Stimulated activated CD4-positive, alpha-beta T cell treated with anti-CD3 and anti-CD28 coated beads, Interleukin-12 subunit alpha, Interleukin-12 subunit beta, amount 100 ng/mL, for 24 hours (primary cell): ENCODE measurements at places on chromosomes 5 and 9.

GRCh38 chr5:124741711-124742496 is 4.5 kb downstream of the ZNF608 start:
- DNase-seq, result no peak

- DNase-seq, result no peak
Observed at GRCh38 chr5:64947031-64947430, 178.3 kb downstream of the CWC27 start.

- DNase-seq, result no peak
Observed at GRCh38 chr5:15936505-15937245, 242.9 kb downstream of the MARCHF11 start.

- DNase-seq, result no peak
Observed at GRCh38 chr5:167835146-167835545, 456.3 kb upstream of the WWC1 start.

GRCh38 chr9:92807031-92807756 is 42.6 kb upstream of the BICD2 start:
- no peak for DNase-seq

DNA sequence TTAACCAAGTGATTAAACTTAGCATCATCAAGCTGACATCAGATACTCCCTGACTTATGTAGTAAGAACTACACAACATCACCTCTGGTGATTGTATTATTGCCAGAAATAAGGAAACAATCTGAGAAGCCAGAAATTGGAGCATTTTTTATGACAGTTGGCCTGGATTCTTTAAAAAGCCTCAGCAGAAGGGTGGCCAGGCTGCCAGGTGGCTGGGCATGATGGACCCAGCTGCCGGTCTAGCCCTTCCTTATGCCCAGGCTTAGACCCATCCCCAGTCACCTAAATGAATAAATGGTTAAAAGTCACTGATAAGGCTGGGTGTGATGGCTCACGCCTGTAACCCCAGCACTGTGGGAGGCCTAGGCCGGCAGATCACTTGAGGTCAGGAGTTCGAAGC is 12.8 kb downstream of the OR1K1 start:
- DNase-seq, result no peak

- DNase-seq, result no peak
Observed at GRCh38 chr5:141668601-141669265, 13.3 kb downstream of the ARAP3 start.

DNA sequence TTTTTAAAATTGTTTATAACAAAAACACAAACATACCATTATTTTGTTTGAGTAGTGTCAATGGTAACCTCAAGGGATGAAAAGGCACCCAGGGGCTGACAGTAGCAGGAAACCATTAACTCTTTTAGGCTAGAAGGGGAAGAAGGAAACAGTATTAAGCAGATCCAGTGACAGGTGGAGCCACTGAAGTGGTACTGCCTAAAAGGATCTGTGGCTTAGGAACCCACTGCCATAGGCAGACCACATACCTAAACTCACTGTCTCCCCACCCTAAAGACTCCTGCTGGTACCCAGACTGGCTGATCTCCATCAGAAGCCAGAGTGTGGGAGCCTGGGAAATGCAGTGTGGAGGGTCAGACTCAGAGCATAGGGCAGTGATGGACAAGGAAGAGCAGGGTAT is 13.5 kb downstream of the RLN1 start:
- no peak for DNase-seq

DNA sequence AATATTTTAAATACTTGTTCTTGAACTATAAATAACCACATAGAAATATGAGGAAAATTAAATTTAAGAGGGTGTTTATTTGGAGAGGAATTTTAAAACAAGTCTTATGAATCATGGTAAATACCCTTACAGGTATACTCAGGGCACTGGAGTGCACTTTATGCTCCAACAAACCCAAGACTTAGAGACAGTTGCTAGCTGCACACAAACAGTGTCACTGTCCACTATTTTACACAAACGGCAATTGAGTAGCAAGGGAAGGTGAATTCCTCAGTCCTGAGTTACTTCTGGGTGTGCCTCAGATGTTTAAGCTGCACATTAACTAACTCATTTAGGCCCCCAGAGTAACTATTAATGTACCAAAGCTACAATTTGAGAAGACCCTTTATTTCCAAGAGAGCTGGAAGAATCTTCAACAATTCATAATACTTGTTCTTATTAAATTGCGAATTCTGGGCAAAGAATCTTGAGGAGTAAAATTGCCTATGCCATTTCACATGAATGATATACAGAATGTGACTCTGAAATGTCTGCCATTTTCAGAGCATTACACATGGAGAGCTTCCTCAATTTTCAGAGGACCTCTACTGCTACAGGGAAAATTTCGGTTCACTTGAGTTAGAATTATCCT is 371.2 kb downstream of the PDE4D start:
- no peak for DNase-seq

DNA sequence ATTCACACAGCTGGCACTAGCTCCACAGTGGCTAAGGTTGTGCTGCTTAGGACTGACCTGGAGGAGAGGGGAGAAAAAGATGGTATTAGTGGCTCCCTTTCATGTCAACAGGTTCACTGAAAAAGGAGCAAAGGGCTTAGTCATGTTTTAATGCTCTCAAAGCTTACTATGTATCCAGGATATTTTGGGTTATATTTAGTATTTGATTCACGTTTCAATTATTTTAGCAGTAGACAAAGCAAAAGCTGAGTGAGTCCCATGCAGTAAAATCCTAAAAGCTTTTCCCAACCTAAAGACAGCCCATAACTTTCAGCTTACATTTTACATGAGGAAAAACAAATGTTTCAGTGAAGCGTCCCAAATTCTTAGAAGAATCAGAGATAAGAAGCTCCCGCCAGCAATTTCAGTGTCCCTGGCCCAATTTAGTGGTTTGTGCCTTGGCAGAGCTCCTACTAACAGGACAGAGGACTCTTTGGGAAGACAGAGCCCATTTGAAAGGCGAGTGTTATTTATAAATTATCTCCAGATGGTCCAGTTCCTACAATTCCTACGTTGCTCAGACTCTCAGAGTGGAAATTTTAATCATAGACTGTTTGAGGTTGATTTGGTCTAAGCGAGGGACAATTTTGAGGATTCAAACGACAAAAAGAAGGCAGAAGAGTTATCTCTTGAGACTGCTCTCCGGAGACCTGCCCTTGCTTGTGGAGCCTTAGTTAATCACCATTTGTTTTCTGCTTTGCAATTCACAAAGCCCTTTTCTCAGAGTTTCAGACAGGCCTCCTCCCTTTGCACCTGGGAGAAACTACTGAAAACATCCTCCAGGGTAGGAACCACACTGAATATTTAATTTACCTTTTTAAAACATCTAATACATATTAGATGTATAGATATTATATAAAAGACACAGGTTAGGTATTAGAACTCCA is 225.0 kb upstream of the ANKRD55 start:
- DNase-seq, result no peak

GRCh38 chr9:37913480-37914153 is 9.7 kb upstream of the SLC25A51 start:
- DNase-seq, result peak; percentile 59

DNA sequence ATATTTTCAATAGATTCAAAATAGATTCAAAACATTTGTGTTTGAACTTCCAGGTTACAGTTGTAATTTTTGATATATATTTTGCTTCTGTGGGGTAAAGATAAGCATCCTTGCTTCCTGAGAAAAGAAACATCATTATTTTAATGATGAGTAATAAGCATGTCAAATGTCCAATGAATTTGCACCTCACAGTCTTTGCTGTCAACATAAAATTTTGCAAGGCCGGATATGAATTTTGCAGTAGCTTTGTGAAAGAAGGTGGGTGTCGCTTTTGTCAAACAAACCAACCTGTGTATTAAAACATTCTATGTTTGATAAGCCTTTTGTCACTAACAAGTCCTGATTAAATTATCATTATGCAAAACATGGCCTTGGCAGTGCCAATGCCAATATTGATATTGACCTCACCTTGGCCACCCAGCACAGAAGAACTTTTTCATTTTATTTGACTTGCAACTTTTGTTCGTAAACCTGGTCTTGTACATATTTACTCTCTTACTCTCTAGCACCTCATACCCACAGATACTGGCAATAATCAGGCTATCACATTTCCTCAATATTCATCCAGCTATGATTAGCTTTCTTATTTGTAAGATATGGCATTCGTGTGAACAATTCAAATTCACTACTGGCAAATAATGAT is 645.0 kb upstream of the KLF4 start:
- DNase-seq, result no peak

DNA sequence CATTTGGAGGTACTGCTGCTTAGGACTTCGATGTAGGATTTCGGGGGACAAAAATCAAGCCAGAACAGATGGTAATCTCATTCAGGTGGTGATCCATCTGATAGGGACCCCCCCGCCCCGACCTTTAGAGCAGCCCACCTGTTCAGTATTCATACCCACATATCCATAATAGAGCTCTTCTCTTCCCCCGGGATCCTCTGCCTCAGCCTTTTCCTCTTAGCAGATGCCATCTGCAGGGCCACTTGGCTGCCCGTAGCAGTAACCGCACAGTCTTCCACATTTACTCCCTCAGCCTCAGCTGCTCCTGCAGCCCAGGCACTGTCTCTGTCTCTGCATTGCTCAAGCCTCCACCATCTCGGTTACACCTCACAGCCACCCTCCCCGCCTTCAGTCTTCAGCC is 65.8 kb upstream of the RARS1 start:
- no peak for DNase-seq

- DNase-seq, result no peak
Observed at GRCh38 chr9:136147038-136147889, 28.6 kb upstream of the TMEM250 start.

DNA sequence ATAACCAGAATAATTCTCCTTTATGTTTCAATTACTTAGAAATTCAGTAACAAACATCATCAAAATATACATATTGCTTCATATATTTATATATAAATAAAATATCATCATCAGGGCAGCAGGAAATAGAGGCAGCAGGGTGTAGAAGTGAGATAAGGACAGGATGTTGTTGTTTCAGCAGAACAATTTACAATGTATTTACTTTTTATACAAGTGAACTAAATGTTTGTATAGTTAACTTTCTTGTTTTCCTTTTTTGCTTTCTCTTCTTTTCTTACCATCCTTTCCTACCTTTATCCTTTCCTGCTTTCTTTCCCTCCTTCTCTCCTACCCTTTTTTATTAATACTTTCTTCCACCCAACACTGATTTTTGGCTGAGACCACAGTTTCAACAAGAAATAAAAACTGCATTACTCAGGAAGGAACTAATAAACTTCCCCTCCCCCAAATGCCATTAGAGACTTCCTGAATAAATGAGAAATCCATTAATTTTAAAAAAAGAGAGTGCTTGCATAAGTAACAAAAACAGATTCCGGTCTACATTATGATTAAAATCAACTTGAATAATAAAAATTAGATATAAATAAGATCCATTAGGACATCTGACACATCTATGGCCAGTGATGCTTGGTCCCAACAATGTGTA is 159.8 kb upstream of the ACOT12 start:
- no peak for DNase-seq

DNA sequence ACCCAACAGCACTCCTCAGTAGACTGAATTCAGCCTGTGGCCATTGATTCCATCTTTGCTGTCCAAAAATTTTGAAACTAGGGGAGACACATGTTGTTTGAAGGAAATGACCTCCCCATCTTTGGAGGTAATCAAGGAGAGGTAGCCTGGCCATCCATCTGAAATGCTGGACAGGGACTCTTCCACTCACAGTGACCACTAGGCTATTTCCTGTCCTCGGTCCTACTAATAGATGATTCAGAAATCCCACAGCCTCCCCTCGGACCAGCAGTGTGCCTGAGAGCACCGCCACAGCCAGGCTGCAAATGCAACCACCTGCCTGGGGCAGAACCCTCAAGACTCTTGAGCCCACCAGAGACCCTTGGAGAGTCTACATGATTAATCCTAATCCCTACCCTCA is 12.5 kb downstream of the HRH2 start:
- DNase-seq, result no peak

GRCh38 chr5:154663424-154663823 is 91.8 kb upstream of the LARP1 start:
- DNase-seq, result no peak

DNA sequence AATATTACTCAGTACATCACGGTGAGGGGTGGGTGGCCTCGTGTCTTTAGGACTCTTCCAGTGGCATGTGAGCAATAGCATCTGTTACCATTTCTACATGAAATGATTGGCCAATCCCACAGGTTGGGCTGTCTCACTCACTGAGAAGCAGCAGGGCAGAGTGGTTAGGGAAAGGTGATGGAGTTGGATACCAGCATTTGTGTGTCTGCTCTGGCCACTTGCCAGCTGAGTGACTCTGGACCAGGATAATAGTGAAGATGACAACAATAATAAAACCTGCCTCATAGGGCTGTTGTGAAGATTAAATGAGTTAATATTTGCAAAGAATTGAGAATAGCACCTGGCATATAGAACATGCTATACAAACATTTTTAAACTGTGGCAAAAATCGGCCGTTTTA is 42.0 kb downstream of the IQGAP2 start:
- no peak for DNase-seq

- DNase-seq, result no peak
Observed at GRCh38 chr9:98087420-98088354, 31.2 kb downstream of the NANS start.

DNA sequence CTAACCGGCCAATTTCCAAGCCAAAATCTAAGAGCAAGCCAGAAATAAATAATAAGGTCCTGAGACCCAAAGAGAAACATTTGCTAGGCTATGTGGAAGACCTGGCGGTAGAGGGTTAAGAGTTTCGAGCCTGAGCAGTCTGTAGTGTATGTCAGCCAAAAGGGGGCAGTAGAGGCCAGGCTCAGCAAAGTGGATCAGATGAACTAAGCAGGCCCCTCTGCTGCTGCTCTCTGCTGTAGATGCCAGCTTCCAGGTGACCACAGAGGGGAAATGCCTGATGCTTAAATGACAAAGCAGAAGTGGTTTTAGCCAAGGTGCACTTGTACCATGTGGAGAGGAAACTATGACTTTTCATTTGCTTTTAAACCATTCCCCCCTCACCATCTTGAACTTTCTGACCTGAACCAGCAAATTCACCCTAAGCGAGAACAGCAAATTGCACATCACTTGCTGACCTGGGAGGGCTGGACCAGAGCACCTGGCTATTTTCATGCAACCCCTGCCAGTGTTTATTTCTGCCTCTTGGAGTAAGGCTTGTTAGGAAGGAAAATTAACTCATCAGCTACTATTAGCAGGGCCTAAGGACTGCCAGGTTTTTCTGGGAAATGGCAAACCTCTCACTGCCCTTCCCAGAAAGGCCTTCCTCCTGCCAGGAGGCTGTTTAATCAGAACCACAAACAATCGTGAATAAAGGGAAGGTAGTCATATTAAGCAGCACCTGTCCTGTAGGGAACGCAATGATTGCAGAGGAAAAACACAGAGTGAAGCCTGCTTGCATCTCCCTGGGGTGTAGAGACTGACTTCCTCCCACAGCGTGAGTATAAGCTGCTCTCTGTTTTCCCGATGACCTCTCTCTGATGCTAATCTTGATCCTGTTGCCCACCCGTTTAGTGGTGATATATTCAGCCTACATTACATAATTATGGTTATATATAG is 818.2 kb downstream of the TLR4 start:
- no peak for DNase-seq
